NCI-H187 treated with DMSO at 0.1 percent for 48 hours (cell line): ENCODE measurements at places on chromosomes 7 and 10.

- peak; percentile 63 for DNase-seq
These were observed 92.0 kb upstream of the INSIG1 start for GRCh38 chr7:155205368-155206317.

DNA sequence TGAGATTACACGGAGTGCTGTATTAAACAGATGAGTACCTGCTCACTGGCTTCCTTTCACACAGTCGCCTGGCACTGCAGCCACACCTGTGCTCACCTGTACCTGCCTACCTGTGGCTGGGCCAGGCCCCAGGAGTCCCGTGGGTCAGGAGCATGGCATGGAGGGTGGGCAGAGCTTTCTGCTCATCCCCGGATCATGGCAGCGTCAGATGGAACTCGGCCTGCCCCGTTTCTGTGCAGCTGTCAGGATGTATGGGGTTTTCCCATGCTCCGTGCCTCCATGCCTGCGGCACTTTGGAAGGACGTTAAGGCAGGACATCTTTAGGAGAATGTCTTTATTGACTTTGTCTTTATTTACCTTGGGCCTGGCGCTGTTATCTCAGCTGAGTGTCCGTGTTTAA is 112.2 kb downstream of the MGMT start:
- DNase-seq, result no peak

DNA sequence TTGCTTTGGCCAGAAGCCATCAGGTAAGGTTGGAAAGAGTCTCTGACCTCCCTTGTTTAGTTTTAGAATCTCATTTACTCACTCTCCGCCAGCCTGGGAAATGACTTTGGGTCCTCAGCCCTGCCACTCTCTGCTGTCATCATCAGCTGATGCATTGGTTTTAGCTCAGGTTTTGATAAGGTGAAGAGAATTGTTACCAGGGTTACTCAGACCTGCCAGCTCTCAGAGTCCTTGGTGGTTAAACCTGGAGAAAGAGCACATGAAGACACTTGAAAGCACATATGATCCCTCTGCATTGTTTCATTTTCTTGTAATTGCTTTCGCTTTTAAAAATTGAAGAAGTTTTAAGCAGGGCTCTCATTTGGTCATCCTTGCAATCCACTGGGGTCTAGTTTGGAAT is 4.0 kb upstream of the CROT start:
- peak; percentile 67 for DNase-seq

DNA sequence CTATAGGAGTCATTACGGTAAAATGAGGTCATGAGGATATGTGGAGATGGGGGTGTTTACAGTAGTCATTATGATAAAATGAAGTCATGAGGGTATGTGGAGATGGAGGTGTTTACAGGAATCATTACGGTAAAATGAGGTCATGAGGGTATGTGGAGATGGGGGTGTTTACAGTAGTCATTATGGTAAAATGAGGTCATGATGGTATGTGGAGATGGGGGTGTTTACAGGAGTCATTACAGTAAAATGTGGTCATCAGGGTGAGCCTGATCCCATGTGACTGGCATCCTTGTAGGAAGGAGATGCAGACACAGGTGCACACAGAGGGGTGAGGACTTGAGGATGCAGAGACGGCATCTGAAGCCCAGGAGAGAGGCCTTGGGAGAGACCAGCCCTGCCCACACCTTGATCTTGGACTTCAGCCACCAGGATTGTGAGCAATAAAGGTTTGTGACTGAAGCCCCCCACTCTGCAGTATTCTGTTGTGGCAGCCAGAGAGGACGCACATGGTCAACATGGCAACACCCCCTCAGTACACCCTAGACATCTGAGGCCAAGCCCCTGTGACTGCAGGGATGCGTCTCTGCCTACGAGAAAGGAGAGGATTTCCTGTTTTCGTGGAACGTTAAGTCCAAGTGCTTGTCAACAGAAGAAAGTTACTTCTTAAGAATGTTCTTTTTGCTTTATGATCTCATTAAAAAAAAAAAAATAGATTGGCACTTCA is 544.4 kb downstream of the DNAJB6 start:
- no peak for DNase-seq

DNA sequence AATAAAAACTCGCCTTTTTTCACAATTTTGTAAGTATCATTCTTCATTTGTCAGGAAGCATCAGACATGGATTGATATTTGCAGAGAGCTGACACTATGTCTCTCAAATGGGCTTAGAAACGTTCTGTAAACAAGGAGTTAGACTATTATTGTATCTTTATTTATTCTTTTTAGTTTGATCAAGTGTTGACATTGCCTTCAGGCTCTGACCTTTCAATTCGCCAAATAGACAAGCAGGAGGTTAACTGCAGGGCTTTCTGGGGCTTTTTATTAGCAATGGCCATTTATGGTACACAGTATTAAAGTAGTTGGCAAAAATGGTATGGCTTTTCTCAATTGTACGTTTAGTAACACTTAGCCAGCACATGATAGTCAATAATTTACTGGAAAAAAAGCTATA is 221.7 kb downstream of the ZWINT start:
- no peak for DNase-seq

DNA sequence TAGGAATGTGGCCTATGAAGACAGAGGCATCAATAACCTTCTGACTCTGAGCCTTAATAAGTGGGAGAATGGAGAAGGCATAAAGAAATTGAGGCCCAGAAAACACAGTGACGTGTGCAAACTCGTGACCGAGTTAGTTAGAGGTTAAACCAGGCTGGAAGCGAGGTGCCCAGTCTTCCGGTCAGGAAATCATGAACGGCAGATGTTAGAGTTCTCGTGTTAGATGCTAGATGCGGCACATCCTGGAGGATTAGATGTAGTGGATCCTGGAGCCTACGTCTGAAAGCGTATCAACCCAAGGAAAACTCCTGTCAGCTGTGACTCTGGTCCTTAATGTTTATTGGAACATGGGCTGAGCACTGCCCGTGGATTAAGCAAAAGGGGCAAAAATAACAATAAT is 275.9 kb downstream of the TCF7L2 start:
- no peak for DNase-seq

GRCh38 chr7:95811846-95812445 is 39.6 kb downstream of the DYNC1I1 start:
- DNase-seq, result no peak

DNA sequence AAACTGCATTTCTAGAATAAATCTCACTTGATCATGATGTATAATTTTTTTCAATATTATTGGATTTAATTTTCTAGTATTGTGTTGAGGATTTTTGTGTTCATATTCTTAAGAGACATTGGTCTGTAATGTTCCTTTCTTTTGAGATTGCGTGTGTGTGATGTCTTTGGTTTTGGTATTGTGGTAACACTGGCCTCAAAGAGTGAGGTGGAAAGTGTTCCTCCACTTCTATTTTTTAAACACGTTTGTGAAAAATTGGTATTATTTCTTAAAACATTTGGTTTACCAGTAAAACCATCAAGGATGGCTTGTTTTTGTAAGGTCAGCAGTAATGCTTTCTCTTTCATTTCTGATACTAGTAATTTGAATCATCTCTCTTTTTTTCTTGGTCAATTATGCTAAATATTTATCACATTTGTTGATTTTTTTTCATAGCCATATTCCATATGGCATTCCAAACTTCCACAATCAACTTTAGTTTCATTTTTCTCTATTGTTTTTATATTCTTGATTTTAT is 290.2 kb upstream of the CDC14C start:
- DNase-seq, result no peak

GRCh38 chr7:4724648-4725013 is 42.5 kb downstream of the FOXK1 start:
- no peak for DNase-seq

- DNase-seq, result no peak
These were observed 36.1 kb downstream of the XPNPEP1 start for GRCh38 chr10:109887243-109887642.

DNA sequence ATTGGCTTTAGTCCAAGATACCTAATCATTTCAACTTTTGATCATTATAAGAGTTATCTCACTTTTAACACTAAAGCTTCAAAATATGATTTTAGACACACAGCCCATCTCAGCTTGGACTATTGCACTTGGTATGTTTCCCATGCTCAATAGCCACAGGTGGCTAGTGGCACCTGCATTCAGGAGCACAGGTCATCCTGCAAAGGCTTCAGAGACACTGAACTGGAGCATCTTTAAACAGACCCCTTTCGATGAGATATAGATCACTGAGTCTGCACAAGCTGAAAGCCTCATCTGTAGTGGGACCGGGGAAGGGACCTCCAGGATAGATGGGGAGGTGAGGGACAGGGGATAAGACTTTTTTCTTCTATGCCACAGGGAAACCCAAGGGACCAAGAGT is 48.5 kb upstream of the TARP start:
- no peak for DNase-seq

DNA sequence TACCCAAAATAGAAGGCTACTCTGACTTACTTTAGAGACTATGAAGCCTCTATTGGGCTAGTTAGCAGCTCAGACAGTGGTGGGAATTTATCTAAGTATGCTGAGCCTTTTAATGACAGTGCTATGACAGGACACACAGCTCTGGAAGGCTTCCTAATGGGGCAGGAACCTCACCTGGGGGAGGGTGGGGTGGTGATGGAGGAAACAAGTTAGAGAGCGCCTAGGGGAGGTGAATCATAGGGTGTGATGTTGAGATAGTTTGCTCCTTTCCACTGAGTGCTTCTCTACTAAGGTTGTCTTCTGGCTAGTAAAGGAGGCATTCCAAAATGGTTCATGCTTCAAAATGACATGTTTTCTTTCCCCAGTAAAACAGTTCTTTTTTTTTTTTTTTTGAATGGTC is 42.1 kb downstream of the PPP1R9A start:
- no peak for DNase-seq

GRCh38 chr10:20274571-20274970 is 458.3 kb downstream of the PLXDC2 start:
- no peak for DNase-seq

DNA sequence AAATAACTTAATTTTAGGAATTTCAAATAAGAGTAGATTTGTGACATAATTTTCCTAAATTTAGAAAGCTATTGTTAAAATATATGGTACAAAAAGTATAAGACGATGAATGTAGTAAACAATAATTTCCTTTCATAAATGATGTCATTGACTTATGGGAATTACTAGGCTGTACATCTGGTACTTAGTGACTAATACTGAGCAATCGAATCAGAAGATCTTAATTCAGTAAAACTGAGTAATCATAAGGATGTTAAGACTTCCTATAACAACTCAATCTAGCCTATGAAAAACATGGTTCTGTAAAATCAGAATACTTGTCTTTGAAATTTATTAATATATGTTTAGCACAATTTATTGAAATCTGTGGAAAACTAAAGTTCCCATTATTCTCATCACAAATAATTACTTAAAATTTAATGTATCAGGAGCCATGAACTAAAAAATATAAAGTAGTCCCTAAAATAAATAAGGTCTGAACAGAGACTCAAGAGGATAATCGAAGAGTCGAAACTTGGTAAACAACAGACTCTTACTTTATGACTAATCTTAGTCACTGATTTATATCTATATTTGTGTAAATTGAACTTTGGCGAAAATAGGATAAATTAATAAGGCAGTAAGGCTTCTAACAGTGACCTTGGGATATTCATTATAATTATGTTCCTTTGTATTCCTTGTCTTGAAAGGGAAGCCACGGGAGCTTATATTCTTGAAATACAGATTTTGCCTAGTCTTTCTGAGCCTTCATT is 142.1 kb downstream of the HGF start:
- no peak for DNase-seq

GRCh38 chr10:129912986-129913695 is 50.9 kb downstream of the EBF3 start:
- no peak for DNase-seq

DNA sequence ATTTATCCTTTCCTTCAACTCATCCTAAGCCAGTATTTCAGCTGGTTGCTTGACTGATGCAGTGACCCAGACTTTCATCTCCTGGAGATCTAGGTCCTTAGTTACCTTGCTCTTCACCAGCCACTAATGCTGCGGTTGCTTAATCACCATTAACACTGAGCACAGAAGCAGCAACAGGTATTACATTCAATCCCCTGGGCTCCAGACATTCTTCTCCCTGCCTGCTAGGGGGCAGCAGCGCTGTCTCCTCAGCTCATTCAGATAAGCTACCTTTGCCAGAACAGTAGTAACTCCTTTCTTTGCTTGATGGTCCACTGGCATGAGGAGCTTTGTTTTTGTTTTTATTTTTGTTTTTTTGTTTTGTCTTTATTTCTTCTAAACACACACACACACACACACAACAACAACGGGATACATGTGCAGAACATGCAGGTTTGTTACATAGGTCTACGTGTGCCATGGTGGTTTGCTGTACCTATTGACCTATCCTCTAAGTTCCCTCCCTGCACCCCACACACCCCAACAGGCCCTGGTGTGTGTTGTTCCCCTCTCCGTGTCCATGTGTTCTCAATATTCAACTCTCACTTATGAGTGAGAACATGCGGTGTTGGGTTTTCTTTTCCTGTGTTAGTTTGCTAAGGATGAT is 1043.2 kb upstream of the C7orf33 start:
- DNase-seq, result no peak

GRCh38 chr10:132102071-132102716 is 36.4 kb downstream of the JAKMIP3 start:
- no peak for DNase-seq

DNA sequence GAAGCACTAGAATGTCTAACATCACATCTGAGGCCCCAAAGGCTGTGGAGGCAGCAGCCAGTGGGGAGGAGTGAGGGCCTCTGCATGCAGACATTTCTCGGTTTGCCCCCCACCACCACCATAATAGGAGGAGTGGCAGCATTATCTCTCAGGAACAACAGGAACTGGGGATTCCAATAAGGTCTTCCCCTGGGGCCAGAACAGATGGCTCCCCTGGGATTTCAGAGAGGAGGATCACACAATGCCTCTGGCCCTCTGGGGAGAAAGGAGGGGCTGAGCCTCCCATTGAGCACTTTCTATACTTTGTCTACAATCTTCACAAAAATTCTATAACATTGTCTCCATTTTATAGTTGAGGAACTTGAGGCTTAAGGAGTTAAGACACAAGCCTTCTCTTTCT is 61.1 kb downstream of the GRID1 start:
- DNase-seq, result no peak

- DNase-seq, result no peak
These were observed 22.1 kb downstream of the EXOC4 start for GRCh38 chr7:133275008-133275407.

GRCh38 chr7:70668606-70669358 is 463.2 kb upstream of the GALNT17 start:
- DNase-seq, result no peak

DNA sequence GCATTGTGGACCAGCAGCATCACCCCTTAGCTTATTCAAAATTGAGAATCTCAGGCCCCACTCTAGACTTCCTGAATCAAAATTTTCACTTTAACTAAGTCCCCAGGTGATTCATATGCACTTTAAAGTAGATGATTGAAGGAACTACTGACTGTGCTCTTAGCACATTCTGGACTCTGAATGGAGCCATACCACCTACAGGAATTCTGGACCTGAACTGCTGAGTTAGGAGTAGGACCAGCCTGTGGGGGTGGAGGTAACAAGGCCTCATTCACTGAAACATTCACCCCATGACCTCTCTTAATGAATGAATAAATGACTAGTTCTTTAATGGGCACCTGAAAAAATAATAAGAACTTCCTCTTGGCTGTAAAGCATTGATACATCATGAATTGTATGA is 7.3 kb downstream of the PDK4 start:
- DNase-seq, result no peak
